ENCODE measurements at places on chromosomes 2 and 18.
A peak's percentile ranks its signal among the peaks of the same experiment; 100 is the strongest.

DNA sequence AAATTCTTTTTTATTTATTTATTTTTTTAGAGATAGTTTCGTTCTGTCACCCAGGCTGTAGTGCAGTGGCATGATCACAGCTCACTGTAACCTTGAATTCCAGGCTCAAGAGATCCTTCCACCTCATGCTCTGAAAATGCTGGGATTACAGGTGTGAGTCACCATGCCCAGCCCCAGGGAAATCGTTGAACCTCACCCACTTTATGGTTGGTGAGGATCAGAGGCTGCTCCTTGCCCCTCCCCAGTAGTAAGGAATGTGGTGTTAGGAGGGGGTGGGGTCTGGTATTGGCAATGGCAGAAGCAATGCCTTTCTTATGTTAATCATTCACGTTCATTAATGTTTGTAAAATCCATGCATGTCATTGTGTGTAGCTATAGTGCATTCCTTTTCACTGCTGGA, 161.9 kb downstream of the SUCLG1 start:
- DNase-seq = no peak

DNA sequence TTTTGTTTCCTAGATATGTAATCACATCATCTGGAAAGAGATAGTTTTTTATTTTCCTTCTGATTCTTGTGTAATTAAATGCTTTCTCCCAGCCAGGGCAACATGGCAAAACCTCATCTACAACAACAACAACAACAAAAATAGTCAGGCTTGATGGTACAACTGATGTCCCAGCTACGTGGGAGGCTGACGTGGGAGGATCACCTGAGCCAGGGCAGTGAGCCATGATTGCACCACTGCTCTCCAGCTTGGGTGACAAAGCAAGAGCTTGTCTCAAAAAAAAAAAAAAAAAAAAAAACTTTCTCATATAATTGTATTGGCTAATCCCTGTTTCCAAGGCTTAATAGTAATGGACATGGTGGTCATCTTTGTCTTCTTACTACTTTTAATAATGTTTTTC, 26.4 kb upstream of the PGAP1 start:
- no peak for DNase-seq

- no peak for DNase-seq
These were observed 4.5 kb downstream of the FKBP7 start for GRCh38 chr2:178473931-178474330.

DNA sequence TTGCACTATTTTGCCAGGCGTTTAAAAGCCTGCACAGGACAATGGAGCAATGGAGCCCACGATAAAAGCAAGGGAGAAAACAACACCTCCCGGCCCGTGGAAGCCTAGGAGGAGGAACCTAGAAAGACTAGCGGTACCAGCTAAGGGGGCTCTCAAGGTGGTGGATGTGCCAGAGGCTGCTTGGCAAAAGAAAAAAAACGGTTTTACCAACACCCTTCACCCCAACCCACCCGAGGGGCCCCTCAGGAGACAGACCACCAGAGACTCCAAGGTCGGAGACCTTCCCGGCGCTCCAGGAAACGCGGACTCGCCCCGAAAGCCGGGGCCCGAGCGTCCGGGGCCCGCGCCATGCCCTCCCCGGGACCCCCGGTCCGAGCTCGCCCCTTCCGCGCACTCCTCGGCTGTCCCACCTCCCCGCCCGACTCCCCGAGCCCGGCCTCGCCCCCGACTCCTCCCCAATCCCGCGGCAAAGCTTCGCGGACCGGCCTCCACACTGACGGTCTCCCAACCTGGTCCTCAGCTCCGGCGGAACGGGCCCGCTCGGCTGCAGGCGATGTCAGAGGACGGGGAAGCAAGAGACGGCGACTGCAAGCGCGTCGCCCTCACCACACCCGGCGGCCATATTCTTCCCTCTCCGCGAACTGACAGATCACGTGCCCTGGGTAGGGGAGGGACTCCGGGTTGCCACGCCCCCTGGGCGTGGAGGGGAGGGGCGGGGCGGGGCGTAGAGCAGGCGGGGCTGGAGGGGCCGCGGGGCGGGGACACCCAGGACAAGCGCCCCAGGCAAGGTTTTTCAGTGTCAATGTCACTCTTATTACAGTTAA, at the start of gene KIDINS220:
KIDINS220 (minus strand) TSS at position 643 of the 824 bp plus-strand sequence. CDS start 10,520 bp downstream, outside the sequence.
- peak; percentile 94 for DNase-seq

DNA sequence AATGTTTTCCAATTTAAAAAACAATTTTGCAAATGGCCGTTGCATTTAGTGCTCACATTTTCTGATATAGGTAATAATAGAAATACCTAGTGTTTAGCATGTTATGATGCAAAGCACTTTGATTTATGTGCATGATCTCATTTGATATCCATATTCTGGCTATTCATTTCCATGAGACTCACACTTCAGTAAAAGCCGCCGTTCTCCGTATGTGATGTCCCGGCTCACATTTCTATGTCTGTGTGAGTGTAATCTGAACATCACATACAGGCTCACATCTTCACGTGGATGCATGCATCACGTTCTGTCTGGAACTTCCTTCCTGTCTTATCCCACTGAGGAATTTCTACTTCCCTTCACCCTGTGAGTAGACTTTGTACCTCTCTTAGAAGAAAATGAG, 45.8 kb downstream of the DCDC2C start:
- no peak for DNase-seq

DNA sequence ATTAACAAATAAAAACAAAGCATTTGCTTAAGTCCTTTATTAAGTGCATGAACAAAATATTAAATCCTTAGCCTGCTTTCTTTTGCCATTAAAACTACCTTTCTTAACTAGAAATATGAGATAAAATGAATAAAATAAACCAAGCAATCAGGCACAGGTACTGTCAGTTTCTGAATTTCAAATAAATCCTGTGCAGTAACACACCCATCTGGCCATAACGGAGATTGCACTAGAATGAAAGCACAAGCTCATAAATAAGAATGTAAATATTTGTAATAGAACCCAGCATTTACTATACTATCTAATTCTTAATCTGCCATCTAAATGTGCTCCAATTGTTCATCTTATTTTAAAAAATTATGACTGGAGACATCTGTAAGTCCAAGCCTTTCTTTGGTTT, 31.9 kb downstream of the PRKRA start:
- DNase-seq = no peak

DNA sequence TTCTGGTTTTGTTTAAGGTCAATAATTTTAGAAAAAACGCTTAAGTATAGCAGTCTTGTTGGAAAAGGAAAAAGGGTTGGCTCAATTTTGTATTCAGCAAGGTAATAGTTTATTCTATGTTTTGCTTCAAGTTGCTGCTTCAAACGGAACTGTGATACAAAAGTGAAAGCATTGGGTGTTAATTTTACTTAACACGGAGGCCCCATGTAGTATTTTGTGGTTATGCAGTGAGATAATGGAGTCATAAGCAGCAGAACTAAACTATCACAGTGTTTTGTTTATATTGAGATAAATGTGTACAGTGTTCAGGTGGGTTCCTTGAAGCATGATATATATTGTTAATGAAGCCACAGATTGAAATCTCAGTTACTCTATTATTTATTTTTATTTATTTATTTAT, 67.0 kb upstream of the LYPD6B start:
- no peak for DNase-seq

DNA sequence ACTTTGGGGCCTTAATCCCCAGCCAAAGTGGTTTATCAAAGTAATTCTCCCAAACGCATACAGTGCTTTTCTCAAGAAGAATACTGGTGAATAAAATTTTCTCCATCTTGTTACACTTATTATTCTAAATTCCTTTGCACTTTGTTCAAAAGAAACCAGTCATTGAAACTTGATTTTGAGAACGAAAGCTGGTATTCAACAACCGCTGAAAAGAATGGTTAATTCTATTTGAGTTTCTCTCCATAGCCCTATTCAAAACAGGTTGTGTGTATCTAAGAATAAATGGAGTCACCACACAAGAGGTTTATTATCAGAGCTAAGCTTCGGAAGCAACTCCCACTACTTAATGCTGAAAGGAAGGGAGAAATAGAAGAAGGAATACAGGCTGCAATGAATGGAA, 117.7 kb downstream of the C1D start:
- no peak for DNase-seq

DNA sequence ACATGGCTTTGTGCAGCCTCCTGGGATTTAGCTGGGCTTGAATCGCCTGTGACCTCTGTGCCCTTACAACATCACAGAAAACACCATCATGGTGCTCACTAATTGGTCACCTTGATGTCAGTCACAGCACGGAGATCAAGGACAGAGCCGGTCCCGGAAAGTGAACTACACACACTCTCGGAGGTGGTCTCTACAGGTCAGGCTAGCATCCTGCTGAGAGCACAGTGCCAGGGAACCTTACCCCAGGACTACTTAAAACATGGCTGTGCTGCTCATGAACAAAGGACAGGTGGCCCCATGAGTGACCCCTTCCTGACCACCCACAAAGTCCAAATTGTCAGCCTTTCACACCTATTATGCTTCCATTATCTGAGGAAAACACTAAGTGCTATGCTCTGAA, 1782.1 kb upstream of the CELF4 start:
- DNase-seq = no peak

DNA sequence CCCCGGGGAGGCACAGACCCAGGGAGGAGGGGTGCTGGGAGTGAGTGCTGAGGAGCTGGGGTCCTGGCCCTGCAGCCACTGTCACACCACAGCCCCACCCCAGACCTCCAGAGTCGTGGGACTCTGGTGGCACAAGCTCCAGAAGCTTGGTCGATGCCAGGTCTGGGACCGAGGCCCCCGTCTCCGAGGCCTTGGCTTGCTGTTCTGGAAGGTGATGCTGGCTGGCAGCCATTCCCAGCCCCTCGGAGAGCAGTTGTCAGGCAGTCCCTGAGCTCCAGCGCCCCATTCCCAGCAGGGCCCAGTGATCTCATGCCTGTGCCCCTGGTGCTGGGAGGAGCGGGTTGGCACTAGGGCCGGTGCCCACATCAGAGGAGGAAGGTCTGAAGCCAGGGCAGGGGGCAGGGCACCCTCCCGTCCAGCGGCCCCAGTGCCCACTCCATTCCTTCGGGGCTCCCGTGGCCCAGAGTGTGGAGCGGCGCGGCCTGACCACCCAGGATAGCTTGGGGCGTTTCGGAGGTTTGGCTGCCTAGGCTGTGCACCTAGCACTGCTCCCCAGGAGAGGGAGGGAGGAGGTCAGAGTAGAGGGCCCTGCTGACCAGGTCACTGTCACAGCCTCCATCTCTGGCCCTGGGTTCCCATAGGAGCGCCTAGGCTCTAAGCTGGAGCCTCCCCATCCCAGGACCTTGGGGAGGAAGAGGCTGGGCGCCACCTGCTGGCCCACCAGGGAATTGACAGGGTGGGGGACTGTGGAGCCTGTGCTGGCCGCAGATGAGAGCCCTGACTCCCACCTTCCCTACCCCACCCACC, 16.8 kb upstream of the ALPI start:
- peak; percentile 74 for DNase-seq

- DNase-seq = no peak
These were observed 18.6 kb downstream of the THADA start for GRCh38 chr2:43576981-43577892.

DNA sequence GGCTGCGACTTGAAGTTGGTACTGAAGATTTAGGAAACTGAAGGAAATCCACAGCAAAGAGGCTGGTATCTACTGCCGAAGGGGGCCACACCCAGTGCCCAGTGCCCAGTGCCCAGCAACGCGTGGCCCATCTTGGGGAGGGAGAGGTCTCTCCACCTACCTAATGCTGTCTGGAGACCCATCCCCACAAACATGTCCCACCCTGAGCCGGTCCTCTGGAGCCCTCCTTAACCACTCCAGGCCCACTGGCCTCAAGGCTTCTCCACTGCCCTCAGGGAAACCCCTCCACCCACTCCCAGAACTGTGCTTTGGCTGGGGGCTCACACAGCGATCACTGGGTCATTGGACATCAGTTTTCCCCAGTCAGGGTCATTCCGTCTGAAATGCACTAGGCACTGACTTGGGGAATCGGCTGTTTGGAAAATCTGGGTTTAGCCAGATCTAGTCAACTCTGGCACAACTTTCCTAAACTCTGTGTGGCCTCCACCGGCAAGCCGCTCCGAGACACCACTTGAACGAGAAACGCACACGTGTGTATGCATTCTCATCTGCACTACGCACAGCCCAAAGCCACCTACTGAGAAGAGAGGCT, 20.1 kb downstream of the GPR55 start:
- no peak for DNase-seq

DNA sequence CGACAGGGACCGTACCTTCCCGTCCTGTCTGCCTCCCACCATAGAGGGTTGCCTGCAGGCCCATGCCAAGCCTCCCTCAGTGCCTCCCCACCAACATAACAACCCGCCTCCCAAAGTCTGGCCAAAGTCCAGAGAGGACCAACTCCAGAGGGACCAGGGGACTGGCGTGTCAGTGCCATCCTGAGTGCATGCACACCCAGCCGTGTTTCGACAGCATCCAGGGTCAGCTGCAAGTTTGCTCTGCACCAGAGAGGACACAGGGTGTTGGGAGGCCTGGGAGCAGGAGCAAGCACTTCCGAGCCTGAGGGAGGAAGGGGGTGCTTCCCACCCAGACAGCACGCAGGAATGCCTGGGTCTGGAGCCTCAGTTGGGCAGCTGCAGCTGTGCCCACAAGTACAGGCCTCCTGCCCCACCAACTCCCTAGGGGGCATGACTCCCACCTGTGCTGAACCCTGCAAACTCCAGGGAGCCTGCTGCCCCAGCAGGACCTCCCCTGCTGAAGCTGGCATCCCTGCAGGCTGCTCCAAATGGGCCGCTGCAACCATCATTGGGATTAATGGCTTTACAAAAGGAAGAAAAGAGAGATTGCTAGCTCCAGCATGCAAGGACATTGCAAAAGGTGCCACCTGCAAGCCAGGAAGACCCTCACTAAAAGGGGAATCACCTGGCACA, 618.1 kb upstream of the FSHR start:
- DNase-seq = no peak

DNA sequence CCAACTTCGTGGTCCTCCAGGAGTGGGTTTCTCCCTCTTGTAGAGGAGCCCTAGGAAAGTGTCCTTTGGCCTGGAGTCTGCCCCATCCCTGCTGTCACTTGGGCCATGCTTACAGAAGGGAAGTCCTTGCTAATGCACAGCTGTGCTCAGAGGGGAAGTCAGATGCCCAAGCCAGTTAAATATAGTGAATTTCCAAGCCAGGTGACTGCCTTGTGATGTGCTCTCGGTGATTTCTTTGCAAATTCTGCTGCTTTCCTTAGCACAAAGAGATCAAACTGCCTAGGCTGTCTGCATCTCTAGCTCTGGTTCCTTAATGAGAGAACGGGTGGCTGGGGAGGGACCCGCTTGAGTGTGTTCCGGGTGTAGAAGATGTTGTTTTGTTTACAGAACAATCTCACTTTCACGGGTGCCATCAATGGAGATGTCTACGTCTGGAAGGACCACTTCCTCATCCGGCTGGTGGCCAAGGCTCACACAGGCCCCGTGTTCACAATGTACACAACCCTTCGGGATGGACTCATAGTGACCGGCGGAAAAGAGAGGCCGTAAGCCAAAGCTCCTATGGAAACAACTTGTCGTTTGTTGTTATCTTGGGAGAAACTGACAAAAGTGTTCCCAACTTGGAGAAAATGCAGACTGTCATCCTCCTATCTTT, 91.4 kb downstream of the RTN4 start:
- no peak for DNase-seq

DNA sequence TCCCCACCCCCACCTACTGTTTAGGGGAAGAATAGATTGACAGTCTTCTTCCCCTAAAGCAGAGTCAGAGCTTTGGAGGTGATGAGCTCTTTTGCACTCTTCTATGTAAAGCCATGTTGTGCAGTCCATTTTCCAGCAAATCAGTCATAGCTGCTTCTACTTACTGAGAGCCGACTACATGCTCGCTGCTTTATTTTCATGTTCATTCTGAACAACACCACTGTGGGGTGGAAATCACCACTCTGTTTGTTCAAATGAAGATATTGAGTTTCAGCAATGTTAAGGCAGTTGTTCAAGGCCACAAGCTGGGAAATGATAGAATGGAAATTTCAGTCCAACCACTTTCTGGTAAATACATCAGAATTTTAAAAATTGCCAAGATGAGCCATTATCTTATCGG, 88.3 kb downstream of the INSIG2 start:
- DNase-seq = no peak

- no peak for DNase-seq
These were observed 21.0 kb upstream of the PDE1A start for GRCh38 chr2:182447863-182448262.
